Activated CD4-positive, alpha-beta T cell treated with anti-CD3 and anti-CD28 coated beads for 24 hours (primary cell): ENCODE measurements at places on chromosomes 16 and 17.

DNA sequence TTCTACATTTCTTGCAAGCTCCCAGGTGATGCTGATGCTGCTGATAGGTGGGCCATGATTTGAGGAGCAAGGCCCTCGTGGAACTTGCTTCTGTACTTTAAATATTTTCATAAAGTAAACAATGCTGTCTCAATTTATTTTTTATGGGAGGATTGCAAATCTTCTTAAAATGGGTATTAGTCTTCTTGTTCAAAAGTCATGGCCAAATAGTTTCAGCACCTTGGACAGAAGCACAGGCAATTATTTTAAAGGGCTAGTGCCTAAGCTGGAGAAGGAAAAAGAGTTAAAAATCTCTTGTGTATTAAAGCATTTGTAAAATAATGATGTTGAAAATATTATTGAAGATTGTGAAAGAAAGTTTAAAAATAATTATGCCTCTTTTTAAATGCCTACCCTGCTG, 50.5 kb downstream of the GPR139 start:
- DNase-seq = no peak

DNA sequence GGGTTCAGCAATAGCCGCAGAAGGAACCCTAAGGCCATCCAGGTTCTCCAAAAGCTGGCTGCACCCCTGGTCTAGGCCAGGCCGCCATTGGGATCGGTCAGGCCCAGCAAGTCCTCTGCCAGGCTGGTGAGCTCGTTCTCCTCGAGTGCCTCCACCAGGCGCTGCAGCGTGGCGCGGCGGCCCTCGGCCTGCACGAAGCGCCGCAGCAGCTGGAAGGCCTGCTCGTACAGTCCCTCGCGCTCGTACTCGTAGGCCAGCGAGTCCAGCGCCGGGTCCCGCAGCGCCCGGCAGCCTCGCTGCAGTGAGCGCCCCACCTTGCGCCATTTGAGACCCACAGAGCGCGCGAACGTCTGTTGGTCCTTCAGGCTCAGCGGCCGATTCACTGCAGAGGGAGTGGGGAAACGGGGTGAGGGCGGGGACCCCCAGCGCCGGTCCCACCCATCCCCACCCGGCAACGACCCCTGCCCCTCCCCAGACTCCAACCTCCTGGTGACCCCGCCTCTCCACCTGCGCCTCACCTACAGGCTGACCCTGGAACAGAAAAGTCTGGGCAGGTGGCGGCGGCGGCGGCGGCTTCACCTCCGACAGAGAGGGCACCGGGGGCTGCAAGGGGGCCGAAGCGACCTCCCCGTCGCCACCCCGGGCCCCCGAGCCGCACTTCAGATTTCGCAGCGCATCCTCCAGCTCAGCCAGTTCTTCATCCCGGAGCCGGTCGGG, 3.9 kb upstream of the B3GNT9 start:
- no peak for DNase-seq

DNA sequence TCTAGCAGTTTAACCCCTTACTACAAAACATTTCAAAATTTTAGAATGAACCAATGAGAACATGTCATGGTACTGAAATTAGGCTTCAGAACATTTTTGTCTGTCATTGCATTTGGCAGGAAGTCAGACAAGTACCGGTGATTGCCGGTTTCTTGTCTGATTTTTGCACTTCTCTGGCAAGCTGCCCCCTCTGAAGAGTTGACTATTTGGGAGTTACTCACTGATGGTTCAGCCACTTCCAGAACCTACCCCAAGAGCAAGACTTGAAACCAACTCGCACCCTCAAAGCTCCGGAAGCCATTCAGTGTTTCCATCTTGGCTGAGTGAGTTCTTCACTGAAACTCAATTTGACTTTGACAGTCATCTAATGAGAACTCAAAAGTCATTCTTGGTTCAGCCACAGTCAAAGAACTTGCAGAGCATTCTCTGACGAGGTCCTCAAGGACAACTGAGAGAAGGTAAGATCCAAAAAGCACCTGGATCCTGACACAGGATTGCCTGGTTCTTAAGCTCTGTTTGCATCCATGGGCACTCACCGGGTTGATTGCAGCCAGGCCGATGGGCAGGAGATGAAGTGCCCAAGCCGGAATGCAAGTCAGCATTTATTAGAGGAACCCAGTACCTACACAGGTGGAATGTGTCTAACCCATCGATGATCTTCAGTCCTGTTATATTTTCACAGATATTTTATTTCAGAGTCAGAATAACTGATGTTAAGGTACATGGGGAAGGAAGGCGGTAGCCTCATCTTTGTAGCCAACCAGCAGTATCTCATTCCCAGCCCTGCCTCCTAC, 93.6 kb downstream of the USP22 start:
- DNase-seq = no peak

DNA sequence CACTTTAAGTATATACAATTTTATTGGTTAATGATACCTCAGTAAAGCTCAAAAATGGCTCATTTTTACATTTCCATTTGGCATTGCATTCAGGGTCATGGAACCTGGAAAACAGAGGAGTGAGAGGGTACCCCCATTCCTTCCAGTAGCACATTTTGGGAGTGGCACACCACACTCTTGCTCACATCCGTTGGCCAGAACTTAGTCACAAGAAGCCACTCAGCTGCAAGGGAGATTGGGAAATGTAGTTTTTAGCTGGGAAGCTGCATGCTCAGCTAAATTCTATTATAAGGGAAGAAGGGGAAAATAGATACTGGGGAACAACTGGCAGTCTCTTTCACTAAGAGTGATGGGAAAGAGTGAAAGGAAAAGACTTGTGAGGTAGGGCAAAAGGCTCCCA, 102.5 kb upstream of the TMEM97 start:
- no peak for DNase-seq

DNA sequence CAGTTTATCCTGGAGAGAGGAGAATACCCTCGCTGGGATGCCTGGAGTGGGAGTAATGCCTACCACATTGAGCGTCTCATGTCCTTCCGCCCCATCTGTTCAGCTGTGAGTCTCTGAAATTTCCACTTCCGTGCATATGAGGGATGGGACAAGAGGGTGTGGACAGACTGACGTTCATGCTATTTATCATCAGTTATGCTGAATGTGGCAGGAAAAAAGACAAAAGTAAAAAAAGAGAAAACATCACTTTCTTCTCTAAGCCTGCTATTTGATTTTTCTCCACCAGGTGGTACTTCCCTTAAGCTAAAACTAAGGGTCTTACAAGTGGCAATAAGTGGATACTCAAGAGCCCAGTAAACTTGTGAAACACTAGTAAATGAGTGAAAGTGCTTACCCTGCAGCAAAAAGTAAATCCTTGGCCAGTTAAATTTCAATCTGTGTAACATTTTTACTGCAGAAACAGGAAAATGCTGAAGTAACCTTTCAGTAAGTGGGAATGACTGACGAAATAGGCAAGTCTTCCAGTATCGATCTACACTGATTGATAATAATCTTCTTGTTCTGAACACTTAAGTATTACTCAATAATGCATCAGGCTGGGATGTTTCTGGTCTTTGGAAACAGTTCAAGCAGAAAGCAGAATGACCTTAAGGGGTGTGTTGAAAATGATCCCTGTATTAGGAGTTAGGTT, 5.6 kb downstream of the CRYBA1 start:
- DNase-seq = no peak

GRCh38 chr16:54425681-54426552, 139.3 kb upstream of the IRX3 start:
- DNase-seq = no peak

DNA sequence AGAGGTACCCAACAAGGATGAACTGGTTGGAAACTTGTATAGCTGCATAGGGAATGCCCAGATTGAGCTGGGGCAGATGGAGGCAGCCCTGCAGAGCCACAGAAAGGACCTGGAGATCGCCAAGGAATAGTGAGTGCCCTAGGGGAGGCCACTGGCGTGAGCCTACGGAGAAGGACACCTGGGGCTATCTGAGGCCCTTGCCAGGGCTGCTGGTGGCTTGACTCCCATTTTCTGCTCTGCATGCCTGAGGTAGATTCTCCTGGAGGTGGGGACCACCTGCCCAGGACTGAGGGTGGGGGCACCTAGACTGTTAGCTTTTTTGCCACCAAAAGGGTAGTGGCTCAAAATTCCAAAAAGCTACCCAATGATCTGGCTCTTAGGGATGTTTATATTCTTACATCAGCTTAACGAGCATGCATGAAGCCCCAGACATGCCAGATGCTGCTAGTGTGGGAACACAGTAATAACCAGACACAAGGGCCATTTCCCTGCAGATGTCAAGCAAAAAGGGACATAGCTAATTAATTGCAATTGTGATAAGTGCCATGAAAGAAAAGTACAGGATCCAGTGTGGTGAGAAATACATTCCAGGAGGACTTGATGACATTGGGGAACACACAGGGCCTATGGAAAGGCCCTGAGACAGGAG, 8.8 kb downstream of the ODAD4 start:
- no peak for DNase-seq

DNA sequence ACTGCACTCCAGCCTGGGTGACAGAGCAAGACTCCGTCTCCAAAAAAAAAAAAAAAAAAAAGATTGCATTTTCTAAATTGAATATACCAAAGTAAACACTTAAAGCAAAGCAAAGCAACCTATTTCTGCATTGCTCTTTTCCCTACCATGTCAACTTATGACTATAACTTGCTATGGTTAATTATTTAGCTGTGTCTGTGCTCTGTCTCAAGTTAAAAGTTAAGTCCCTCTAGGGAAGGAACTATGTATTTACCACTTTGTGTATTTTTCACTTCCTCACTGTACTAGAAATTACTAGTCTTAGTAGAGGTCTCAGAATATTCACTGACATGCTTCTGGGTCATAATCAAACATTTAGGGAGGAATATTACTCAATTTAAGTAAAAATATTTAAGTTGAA, 711.7 kb upstream of the SOX9 start:
- no peak for DNase-seq

DNA sequence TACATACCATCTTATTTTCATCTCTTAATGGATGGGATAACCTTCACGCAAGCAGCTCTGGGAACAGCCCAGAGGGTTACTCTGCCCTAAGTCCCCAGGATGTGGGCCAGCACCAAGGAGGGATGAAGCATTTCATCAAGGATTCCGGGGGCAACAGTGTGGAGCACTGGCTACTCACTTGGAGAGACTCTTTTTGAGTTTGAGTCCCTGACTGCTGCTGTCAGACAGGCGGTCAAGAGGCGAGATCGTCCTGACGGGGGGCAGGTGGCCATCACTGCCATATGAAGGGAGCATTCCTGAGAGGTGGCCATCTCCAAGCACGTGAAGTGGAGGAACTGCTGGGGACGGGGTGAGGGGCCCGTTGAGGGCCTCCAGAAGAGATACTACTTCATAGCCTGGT, 18.1 kb upstream of the FOXJ1 start:
- no peak for DNase-seq

- no peak for DNase-seq
Observed at GRCh38 chr17:47760409-47761140, 27.5 kb downstream of the TBX21 start.
